ENCODE measurements at places on chromosomes 11 and 22.

DNA sequence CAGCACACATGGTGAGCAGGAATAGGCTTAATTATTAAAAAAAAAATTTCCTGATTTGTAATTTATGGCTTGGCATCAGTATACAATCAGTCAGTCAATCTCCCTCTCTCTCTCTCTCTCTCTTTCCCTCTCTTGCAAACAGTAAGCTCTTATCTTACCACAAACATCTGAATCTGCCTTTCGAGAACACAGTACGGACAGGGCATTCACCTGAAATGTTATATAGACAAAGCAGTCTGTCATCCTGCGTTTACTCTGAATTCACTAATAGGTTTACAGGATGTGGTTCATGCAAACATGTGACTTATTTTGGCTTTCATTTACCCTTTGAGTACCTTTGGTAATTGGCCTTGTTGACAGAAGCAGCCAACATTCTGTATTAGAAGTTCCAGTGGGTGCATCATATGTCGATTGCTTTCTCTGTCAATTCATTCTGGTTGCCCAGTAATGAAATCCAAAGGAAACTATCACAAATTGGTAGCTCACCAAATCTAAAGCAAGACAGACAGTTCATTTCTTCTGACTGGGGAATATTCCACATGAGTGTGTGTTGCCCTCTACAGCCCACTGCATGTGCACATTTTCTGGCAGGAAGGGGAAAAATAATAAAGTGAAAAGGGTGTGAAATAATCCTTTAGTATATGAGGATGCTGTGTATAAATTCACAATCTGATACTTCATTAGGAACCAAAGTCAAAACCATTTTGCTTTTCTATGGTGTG is 1058.2 kb downstream of the LRRC4C start:
- no peak for DNase-seq

DNA sequence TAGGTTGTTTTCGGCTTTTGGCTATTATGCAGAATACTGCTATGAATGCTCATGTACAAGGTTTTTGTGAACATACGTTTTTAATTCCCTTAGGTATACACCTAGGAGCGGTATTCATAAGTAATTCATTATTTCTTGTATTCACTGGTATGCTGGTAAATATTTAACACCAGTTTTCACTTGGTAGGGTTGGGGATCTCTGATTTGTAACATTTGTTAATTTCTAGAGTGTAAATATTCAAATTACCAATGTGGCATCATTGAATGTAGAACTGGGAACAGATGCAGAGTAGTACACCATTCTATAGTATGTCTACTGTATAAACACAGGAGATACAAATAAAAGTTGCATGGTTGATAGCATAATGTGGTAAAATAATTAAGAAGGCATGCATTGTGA is 16.3 kb downstream of the GVQW3 start:
- DNase-seq: no peak

GRCh38 chr11:128803449-128804245 is 63.4 kb downstream of the KCNJ1 start:
- DNase-seq: no peak

DNA sequence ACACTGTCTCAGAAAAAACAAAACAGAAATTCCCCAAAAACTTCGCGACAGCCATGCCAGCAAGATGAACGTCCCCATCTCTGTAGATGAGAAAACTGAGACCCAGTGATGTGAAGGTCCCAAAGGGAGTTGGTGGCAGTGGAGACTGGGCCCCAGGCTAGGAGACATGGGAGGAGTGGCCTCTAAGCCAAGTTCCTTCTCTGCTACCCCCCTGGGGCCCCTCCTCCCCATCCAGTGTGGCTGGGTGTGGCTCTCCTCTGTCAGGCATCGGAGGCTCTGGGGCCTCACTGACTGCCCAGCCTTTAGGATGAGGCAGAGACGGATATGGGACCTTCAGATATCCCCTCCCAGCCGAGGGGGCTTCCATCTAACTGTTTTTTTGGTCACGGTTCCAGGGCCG is 9.8 kb downstream of the RELT start:
- DNase-seq: peak; percentile 68

DNA sequence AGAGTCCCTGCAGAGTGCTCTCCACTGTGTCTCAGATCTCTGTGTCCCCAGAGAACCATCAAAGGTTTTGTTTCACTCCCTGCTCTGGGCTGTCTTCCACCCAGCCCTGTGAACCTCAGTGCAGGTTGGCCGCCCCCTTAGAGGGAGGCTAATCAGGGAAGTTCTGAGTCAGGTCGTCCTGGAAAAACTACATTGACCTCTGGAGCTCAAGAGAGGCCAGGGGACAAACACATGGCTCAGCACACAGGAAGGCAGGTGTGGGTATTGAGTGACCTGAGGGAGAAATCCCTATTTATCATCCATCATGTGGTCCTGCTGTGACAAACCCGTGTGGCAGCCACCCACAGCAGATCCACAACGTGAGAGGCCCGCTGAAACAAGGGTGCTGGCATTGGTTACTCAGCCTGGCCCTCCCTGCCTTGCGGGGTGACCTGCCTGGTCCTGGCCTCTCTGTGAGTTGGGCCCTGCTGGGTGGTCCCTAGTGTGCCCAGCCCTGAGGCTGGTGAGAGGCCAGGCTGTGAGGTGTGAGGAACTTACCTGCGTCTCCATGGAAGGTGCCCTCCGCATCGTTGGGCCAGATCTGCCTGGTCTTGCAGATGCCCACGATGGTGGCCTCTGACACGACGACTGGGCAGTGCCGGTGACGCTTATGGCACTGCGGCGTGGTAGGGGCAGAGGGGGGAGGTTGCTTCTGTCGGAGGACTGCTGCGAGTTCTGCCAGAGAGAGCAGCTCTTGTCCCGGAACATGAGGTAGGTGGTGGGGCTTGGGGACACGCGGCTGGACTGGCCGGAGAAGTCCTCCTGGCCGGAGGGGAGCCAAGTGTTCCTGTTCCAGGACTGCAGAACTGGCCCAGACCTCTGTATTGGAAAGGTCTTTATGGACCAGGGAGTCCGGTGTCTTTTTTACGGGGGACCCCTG is 669 bp upstream of the BCR start:
- peak; percentile 29 for DNase-seq

DNA sequence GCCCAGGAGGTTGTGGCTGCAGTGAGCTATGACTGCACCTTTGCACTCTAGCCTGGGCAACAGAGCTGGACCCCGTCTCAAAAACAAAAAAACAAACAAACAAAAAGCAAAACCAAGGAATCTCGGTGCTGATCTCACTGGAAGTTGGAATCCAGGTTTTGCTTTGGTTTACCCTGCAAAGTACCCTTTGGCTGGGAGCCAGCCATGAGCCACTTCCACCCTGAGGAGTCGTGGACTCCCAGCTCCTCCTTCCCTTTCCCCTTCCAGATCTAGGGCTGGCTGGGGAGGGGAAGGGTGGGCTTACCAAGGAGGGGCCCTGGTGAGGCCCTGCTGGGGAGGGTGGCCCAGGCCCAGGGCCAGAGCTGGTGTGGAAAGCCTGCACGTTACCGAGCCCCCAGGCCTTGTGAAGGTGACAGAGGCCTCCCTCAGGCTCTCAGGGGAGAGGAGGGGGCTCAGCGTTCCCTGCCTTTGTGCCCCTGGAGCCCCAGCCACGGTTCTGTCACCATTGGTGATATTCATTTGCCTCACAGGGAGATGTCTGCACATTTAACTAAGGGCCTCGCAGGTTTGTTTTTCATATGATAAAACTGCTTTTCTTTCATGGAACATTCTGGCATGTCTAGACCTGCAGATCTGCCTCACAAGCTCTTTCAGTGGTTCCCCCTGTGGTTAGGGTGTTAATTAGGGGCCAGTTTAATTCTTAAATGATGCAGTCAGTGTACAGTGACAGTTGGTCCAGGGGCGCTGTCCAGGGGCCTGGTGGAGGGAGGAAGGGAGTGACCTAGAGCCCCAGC is 29.0 kb downstream of the FBLN1 start:
- DNase-seq: no peak

- no peak for DNase-seq
Observed at GRCh38 chr22:21030621-21031544, 1.5 kb downstream of the SLC7A4 start.

- DNase-seq: no peak
Observed at GRCh38 chr11:80317612-80318011, 876.8 kb upstream of the TENM4 start.

DNA sequence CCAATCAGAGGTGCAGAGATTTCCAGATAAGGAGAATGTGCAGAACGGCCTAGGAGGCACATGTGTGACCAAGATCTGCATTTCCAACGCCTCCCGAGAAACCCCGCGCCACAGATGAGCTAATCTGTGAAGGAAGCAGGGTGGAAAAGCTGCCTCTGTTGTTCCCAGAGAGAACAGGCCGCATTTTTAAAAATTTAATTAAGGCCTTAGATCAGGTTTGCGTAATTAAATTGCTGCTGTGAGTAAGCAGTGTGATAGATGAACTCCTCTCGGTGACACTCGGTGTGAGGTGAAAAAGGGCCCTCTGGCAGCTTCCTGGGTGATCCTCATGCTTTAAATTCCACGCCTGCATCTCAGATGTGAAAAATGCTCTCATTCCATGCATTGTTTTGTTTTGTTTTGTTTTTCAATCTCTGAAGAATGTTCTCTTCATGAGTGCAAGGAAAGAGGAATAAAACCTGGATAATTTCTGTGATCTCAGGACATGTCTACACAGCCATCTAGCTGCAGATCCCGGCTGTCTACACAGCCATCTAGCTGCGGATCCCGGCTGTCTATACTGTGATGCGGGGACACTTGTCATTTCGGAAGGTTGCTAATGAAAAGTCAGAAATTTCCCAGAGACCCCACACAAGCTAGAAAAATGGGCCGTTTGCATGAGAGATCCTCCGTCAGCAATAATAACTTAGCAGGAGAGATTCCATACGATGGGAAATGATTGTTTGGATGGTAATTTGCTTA is 1398.9 kb downstream of the BRD1 start:
- DNase-seq: no peak

- DNase-seq: no peak
Observed at GRCh38 chr11:125401746-125402145, 94.3 kb downstream of the FEZ1 start.

DNA sequence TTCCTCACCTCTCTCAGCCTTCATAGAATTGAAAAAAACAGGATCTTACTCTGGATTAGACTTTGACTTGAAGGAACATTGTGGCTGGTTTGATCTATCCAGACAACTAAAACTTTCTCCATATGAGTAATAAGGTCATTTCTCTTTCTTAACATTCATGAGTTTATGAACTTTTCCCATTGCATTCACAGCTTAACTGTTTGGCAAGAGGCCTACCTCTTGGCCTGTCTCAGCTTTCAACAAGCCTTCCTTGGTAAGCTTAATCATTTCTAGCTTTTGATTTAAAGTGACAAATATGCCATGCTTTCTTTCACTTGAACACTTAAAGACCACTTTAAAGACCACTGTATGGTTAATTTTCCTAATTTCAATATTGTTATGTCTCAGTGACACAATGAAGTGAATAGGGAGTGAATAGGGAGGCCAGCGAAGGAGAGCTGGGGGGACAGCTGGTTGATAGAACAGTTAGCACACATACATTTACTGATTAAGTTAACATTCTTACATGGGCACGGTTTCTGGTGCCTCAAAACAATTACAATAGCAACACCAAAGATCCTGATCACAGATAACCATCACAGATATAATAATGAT is 17.0 kb downstream of the IMMP1L start:
- no peak for DNase-seq

DNA sequence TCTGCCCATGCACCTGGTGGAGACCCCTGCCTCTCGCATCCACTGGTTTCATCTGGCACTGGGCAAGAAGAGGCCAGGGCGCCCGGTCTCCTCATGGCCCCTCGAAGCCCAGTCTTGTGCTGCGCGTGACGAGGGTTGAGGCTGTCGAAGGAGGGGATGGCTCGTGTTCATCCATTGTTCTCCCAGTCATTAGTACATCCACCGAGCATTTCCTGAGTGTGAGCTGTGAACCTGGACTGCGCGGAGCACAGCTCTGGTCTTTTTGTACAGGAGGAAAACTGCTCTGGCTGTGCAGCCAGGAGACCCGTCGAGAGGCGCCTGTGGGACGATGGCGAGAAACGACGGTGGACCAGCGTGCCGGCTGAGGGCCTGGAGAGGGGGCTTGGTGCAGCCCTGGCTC is 6.8 kb downstream of the CACNA1I start:
- DNase-seq: no peak

GRCh38 chr11:129589190-129589860 is 213.7 kb downstream of the BARX2 start:
- DNase-seq: no peak

- no peak for DNase-seq
Observed at GRCh38 chr22:29737251-29738117, 17.7 kb downstream of the CABP7 start.

GRCh38 chr11:70068950-70069349 is 9.2 kb upstream of the ANO1 start:
- DNase-seq: no peak

- DNase-seq: no peak
Observed at GRCh38 chr11:10722307-10722706, 28.7 kb upstream of the CTR9 start.

DNA sequence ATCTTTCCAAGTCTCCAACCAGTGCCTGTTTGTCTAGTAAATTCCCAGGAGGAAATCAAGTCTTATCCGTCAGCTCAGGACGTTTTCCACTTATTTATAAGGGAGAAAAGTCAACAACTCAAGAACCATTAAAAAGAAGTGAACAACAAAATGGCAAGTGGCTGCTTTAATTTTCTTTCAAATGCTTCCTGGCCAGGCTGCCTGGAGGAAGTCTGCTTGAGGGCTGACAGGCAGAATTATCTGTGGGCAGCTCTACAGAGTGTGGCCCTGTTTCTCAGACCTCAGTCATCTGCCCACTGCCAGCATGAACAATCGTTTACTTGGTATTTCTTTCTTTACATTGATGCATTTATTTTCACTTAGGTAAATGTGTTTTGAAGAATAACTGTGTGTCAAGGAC is 281.9 kb upstream of the ISX start:
- no peak for DNase-seq

All from stimulated activated naive B cell treated with anti-CD40 and anti-IgM and Interleukin-4, amounts not matched to agents 10 μg/mL and 1 μg/mL and 100 μg/mL, for 72 hours (primary cell).